ENCODE measurements at places on chromosomes 1 and 21.

- peaks cover 14% of the 10 kb centered on the region for H3K27me3 ChIP-seq
- H3K4me1 ChIP-seq: no peaks in the 10 kb centered on the region
- no peak overlapping the region for H3K27ac ChIP-seq
- H3K36me3 ChIP-seq: no peaks in the 10 kb centered on the region
Measured at GRCh38 chr1:64567426-64568170, 97.7 kb downstream of the CACHD1 start.

- no peaks in the 10 kb centered on the region for H3K27me3 ChIP-seq
- H3K4me3 ChIP-seq: no peak overlapping the region
- ATAC-seq: peak; percentile 45
- no peak overlapping the region for H3K27ac ChIP-seq
- H3K36me3 ChIP-seq: no peaks in the 10 kb centered on the region
Measured at GRCh38 chr1:9293533-9294404, 1.1 kb downstream of the SPSB1 start.

DNA sequence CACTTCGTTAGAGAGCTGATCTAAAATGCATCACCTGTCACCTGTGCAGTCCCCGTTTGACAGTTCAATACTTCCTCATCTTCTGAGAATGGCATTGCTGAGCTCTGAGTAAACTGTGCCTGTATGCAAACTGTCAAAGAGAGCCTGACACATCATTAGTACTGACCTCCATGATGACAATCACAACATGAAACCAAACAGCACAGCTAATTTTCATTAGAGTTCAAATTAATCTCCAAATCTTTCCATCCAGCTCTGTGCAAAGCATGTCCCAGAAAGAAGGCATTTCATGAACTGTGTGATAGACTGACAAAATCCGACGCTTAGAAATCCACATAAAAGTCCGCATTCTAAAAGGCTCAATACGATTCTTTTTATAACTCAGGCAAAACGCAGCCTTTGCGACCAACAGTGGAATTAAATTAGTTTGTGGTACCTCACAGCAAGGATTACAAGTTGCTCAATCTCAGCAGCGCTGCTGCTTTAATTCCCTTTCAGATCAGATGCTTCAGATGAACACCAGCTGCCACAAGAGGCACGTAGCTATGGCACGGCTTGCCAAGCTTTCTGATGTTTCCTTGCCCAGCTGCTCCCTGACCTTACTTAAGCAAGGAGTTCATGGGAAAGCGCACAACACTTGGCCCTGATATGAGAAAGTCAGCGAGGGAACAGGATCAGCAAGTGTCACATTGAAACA, 765.5 kb upstream of the PRMT6 start:
- H3K27ac ChIP-seq: no peak overlapping the region
- no peak overlapping the region for H3K4me3 ChIP-seq
- H3K27me3 ChIP-seq: no peaks in the 10 kb centered on the region
- H3K4me1 ChIP-seq: no peaks in the 10 kb centered on the region

GRCh38 chr1:222373216-222373615, 174.7 kb downstream of the HHIPL2 start:
- H3K4me3 ChIP-seq: no peak overlapping the region
- no peaks in the 10 kb centered on the region for H3K36me3 ChIP-seq
- H3K4me1 ChIP-seq: no peaks in the 10 kb centered on the region

GRCh38 chr1:109573785-109574184, 25.4 kb downstream of the GNAI3 start:
- peaks cover 23% of the 10 kb centered on the region for H3K4me1 ChIP-seq
- H3K27me3 ChIP-seq: no peaks in the 10 kb centered on the region
- ATAC-seq: no peak
- no peak overlapping the region for H3K27ac ChIP-seq

GRCh38 chr1:34405266-34405959, 228.7 kb downstream of the C1orf94 start:
- H3K4me3 ChIP-seq: no peak overlapping the region
- H3K27me3 ChIP-seq: peaks cover 19% of the 10 kb centered on the region
- H3K27ac ChIP-seq: no peak overlapping the region
- no peaks in the 10 kb centered on the region for H3K36me3 ChIP-seq
- H3K4me1 ChIP-seq: no peaks in the 10 kb centered on the region
- no peak for ATAC-seq

- H3K4me1 ChIP-seq: peaks cover 11% of the 10 kb centered on the region
- no peak overlapping the region for H3K4me3 ChIP-seq
- no peak for ATAC-seq
- no peaks in the 10 kb centered on the region for H3K27me3 ChIP-seq
- H3K36me3 ChIP-seq: peaks cover 68% of the 10 kb centered on the region
Measured at GRCh38 chr1:12456979-12457378, 161.0 kb downstream of the DHRS3 start.
